Lower lobe of right lung (tissue), 2 donors: ENCODE measurements at places on chromosomes 5 and 9.

DNA sequence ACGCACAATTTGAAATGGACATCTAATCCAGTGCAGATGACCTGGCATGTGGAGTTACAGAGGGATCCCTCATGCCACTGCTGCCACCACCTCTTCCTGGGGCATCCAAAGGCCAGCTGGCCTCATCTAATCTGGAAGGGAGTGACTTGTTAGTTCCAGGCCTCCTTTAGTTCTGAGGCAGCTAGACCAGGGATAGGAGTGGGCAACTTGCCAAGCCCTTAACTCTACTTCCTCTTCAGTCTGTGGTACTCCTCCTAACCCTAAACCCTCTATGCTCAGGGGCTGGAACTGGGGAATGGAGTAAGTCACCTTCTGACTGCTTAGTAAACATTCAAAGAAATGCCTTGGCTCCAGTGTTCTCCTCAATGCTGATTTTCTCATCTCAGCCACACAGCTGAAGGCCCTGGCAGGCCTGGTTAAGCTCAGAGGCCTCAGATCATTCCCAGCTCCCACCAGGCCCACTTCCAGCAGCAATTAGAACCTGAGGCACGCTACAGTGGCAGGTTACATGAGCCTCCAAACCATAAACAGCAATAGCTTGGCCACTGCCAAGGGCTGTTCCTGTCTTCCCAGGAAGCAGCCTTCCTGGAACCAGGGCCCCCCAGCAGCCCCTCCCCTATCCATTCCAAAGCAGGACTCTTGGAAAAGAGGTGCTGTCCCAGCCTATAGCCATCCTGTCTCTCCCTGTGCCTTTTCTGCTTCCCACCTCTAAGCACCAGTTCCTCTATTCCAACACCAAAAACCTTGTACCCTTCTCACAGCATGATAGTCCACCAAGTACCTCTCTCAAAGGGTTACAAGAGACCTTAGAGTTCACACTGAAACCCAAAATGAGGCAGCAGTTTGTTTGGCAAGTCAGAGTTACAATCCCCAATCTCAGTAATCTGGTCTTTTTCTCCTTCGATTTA lies 2.0 kb downstream of the EIF4EBP3 start:
- DNase-seq, result no peak

DNA sequence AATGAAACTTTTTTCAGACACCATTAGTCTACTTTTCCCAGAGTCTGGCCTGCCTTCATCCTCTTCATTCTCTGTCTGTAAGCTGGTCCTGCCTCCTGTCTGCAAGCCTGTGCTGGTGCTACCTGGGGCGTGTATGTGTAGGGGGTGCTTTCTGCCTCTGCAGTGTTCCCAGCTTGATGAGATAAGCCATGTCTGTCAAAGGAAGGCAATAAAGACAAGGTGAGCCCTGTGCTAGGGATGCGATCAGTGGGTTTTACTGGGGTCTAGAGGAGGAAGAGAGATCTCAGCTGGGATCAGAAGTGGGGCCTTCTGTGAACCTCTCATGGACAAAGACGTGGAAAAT lies 78.0 kb upstream of the TGFBR1 start:
- DNase-seq, result no peak

DNA sequence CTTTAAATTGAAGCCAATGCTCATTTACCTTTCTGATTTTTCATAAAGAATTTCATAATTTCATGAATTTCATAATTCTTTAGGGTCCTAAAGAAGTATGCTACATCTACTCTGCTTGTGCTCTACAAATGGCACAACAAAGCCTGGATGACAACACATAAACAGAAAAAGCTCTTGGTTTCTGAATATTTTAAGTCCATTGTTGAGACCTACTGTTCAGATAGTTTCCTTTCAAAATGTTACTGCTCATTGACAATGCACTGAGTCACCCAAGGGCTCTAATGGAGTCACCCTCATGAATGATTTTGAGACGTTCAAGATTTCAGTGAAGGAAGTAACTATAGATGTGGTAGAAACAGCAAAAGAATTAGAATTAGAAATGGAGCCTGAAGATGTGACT lies 74.1 kb downstream of the SLCO4C1 start:
- no peak for DNase-seq

DNA sequence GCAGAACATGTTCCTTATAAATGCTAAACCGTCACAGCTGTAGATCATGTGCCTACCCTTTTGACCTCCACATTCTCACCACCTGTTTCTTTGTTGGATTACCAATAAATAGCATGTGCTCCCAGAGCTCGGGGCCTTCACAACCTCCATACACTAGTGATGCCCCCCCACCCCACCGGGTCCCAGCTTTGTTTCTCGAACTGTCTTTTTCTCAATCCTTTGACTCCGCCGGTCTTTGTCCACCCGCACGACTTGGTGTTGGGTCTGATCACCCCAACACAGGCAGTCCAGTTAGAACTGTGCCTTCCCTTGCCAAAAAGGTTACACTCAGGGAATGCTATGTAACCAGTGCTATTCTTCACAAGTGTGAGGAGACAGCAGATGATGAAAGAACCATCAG lies 485.9 kb upstream of the C9orf72 start:
- DNase-seq, result no peak

DNA sequence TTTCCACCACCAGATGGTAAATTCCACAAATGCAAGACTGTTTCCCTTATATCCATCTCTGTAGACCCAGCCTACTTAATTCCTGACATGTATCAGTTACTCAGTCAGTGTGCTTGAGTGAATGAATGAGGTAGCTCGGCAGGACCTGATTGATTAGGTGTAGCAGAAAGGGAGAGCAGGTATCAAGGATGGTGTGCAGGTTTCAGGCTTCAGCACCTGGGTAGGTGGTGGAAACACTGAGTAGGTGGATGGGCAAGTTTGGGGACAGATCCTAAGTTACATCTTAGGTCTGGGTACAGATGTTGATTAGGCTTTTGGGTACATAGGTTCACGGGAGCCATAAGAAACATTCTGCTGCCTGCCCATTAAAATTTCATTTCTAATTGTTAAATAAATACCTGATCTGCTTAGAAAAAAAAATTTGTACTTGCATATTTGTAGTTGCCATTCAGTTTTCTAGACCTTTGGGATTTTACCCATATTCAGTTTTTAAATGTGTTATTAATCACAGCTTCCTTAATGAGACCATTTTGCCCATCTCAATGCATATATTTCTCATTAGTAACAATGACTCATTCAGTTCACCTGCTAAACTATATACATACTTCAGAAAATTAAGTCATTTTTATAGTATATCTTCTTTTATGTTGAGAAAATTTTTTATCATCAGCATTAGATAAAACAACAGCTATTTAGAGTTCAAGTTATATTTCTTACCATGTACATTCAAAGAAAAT lies 111.8 kb downstream of the INIP start:
- DNase-seq, result no peak

- no peak for DNase-seq
These were observed 531.6 kb upstream of the KLF4 start for GRCh38 chr9:108021096-108021710.

DNA sequence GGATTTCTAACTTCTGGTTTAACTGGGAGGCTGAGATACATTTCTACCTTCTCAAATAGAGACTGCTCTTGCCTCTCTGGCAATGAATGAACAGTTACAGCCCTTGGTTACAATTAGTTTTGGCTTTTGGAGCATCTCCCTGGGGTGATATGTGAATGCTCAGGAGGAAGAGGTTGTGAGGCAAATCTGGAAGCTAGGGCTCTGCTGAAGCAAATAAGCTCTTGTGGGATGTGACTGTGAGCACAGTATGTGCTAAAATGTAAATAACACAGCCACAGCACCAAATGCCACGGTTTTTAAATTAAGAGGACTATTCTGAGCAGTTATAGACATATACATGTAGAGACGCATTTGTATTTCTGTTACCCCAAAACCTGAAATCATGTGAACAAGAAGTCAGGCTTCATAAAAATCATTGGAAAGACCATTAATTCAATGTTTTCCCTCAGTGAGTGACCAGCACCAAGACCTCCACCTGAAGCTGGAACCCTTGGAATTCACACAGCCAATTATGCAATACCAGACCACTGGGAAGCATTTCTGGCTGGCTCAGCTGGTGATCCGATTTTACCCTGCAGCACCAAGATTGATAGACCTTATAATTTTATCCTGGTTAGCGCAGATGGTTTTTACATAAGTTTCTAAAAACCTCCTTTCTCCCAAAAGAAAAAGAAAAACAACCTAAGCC lies 3.0 kb upstream of the SLC44A1 start:
- DNase-seq, result no peak

GRCh38 chr9:129907201-129907600 lies 71.9 kb downstream of the USP20 start:
- no peak for DNase-seq

DNA sequence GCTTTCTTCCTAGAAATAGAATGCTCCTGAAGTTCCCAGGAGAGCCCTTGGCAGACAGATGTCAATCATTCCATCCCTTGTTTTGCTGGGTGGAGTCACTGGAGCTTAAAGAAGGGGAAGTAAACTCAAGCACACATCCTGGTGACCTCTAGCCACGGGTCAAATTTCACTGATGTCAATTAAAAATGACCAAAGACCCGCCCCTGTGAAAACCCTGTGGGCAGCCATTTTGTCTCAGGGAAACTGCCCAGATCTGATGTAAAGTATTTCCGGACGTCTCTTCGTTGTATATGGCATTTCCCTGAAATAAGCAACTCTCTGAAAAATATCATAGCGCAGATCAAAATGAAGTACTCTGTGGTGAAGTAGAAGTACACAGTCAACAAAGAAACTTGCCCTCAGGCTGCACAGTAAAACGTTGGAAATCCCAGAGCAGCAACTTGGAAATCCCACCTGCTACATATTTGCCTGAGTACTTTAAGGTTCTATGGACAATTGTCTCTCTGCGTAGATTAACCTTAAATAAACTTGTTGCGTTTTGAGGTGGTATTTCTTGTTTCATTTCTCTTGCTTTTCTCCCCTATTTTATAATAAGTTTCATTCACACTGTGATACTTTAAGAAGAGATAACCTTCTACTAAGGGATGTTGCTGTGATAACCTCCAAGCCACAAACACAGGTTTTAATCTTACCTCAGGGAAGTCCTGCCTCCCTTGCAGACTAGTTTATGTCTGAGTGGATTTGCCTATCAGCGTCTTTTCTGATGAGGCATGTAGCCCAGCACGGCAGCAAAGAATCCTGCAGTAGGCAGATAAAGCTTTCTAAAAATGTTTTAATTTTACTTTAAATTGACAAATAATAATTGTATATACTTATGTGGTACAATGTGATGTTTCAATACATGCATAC lies 60.9 kb upstream of the PIP5K1B start:
- no peak for DNase-seq

DNA sequence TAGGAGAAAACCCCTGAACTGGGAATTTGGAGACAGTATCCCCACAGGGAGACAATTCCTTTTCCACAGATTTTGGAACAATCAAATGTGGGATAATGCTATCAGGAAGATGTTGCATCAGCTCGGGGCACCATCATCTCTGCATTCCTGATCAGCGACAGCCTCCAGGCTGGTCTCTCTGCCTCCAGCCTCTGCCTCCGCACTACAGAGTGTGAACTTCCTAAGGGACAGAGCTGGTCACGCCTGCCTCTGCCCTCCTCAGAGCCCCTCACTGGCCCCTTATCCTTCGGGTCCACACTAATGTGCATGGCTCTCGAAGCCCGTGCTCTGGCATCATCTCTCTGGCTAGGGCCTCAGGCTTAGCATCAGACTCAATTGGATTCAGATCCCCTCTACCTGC lies 8.6 kb downstream of the FOXI1 start:
- no peak for DNase-seq
